Left renal pelvis (tissue), 4 donors: ENCODE measurements at places on chromosomes 4 and X. TPM values are rescaled to one million over a fixed set of nuclear protein-coding genes. Genes with fewer than 3 reads are reported as not detected.

GRCh38 chrX:119552508-119552907 is 12.7 kb downstream of the STEEP1 start:
- DNase-seq: no peak

Gene GPRASP1
- polyA plus RNA-seq: 14.5 TPM

- DNase-seq: no peak
These were observed 180.3 kb upstream of the PPARGC1A start for GRCh38 chr4:24070117-24070516.

- peak; percentile 3 for DNase-seq
These were observed 30.2 kb upstream of the NKX6-1 start for GRCh38 chr4:84529169-84529751.

- no peak for DNase-seq
These were observed 61.1 kb downstream of the PACRGL start for GRCh38 chr4:20761382-20761781.

Gene KLF3
- 68.4 TPM for polyA plus RNA-seq

DNA sequence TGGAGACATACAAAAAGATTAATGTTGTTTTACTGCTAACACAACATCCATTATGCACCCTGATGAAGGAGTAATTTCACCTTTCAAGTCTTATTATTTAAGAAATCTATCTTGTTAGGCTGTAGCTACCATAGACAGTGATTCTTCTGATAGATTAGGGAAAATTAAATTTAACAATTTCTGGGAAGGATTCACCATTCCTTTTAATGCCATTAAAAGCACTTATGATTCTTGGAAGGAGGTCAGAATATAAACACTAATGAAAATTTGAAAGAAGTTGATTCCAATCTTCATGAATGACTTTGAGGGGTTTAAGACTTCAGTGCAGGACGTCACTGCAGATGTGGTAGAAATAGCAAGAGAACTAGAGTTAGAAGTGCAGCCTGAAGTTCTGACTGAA is 69.8 kb downstream of the F11 start:
- DNase-seq: no peak

GRCh38 chr4:183554878-183555585 is 50.2 kb downstream of the ING2 start:
- no peak for DNase-seq

Gene SMARCA1
- polyA plus RNA-seq: 103 TPM

DNA sequence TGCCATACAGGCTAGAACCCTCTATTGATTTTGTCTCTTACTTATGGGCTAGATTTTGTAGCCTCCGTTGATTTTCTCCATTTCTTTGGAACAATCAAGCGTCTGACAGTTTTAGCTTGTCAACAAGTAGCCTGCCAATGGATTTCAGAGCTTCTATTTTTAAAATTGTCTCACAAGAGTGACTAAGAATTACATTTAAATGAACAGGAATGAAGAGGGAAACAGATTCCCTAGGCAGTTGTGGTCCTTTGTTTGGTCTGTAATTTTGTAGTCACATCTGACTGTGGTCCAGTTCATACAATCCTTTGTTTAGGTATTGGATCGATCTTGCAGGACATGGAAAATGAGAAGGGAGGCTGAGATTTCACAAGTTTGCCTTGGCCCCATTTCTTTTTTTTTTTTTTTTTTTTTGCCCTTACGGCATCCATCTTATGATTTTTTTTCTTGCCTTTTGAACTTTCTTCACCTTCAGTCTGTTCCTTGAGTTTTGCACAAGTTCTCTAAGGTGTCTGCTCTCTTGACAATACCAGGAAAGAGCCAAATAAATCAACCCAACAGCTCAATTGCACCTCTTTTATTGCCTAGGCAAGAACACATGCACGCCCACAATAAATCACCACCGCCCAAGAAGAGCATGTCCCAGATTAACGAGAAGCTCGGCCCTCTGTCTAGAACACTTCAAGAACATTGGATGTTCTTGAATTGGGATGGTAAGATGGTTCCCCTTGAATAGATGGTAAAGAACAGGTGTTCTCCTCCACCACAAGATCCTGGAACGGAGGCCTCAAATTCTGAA is 86.5 kb upstream of the EGFL6 start:
- DNase-seq: no peak

Gene USP17L26
- polyA plus RNA-seq: not detected

Gene S100G
- polyA plus RNA-seq: not detected

DNA sequence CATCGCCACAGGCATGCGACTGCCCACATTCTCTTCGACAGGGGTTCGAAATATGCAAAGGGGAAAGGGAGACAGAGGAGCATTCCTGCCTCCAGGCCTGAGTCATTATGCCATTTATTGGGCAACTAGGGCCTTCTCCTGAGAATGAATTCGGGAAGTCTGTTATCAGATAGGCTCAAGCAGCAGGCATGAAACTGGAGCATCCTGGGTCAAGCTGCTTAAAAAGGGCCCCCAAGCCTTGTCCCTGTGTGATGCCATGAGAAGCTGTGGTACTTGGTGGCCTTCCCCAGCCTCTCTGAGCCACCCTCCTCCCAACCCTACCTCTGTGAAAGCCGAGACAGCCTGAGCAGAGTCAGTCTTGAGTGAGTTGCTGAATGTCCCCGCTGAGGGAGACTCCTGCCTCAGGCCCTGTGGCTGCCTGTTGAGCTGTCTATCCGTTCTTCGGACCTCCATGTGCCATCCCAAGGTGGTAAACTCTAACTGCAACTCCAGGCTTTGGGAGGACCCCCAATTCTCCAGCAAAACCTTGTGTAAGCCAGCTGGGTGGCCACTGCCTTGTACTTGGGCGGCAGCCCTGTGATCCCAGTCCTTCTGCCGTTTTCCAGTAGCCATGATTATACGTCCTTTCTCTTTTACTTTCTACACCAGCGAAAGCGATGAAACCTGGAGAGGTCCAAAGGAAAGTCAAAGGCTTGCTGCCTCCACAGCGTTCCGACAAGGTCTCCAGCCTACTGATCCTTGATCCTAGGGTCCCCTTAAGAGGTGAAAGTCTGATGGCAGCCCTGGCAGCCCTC is 37.7 kb downstream of the NBDY start:
- DNase-seq: no peak

GRCh38 chr4:5387457-5387856 is 320.9 kb downstream of the EVC2 start:
- no peak for DNase-seq

DNA sequence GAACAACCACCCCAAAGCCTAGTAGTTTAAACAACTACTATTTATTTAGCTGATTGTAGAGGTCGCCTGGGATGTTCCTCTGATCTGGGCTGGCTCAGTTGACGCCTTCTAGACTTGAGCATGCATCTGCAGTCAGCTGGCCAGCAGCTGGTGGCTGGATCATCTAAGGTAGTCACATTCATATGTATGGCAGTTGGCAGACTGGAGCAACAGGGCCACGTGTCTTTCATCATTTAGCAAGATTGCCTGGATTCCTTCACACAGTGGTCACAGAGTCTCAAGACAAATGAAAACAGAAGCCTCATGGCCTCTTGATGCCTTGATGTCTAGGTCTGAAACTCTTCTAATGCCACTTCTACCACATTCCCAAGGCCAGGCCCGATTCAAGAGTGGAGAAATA is 220.6 kb upstream of the S100G start:
- no peak for DNase-seq

DNA sequence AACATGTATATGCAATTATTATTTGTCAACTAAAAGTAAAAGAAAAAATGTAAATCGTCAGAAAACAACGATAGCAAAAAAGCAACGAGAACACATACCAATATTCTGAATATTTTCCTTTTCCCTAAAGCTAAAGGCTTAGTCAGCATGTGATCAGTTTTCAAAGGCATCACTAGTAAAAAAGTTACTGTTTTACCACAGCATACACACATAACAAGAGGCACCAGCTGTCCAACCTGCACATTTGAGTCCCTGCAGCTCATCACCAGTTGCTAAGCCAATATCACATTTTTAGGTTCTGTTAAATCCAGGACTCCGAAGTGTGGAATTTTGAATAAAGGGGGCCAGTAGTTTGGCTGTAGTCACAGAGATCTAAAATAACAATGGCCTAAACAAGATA is 203.8 kb downstream of the ADGRA3 start:
- DNase-seq: no peak

DNA sequence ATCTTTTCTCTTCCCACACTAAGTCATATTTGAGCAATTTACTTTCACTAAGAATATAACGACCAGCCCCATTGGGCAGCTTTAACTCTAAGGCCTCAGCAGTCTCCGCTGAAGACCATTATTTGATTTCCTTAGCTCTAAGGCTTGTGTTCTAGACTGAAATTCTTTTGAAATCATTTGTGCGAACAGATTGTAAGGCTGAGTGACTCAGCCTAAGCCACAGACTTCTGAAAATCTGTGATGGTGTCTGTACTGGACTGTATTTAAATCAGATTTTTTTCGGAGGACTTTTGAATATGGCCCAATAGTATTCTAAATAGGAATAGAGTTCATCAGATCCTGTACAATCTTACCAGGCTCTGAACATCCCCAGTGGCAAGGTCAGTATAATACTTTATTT is 150.3 kb upstream of the TECRL start:
- DNase-seq: no peak

Gene ABCG2
- 5.3 TPM for polyA plus RNA-seq

- no peak for DNase-seq
These were observed 101.6 kb downstream of the TMEM47 start for GRCh38 chrX:34555481-34555880.

Gene NAP1L3
- 21.0 TPM for polyA plus RNA-seq

Gene PRDM8
- 1.8 TPM for polyA plus RNA-seq

Gene AKAP4
- 0.17 TPM for polyA plus RNA-seq

DNA sequence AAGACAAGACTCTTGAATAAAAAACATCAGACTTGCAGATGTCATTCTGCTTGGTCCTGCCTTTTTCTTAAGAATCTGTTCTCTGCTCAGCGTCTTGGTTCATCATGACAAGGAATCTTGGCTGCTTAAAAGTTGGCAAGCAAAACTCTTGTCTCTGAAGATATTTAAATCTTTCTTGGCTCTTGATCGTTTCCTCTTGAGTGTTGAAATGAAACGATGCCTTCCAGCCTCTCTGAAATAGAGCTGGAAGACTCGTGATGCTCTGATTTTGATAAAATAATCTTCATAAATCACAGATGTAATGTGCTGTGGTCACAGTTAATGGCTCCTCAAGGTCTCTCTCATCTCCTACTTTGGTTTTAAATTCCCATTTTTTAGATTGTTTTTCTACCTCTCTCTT is 39.9 kb upstream of the TMEM192 start:
- no peak for DNase-seq

Gene C4orf36
- polyA plus RNA-seq: 0.42 TPM

DNA sequence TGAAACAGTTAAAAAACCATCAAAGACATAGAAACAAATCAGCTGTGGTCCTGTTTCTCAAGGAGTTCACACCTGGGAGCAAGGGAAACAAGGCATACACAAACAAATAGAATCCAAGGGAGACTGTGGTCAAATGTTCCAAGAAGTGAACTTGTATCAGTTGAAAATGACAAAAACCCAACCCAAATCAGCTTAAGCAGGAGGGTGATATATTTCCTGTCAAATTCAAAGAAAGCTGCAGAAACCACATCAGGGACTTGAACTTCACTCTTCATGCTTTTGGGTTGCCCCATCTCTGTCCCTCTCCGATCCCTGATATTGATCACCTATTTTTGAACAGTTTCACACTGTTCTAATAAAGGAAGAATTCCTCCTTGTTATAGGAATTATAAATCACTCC is 148.6 kb upstream of the FMR1 start:
- DNase-seq: no peak

DNA sequence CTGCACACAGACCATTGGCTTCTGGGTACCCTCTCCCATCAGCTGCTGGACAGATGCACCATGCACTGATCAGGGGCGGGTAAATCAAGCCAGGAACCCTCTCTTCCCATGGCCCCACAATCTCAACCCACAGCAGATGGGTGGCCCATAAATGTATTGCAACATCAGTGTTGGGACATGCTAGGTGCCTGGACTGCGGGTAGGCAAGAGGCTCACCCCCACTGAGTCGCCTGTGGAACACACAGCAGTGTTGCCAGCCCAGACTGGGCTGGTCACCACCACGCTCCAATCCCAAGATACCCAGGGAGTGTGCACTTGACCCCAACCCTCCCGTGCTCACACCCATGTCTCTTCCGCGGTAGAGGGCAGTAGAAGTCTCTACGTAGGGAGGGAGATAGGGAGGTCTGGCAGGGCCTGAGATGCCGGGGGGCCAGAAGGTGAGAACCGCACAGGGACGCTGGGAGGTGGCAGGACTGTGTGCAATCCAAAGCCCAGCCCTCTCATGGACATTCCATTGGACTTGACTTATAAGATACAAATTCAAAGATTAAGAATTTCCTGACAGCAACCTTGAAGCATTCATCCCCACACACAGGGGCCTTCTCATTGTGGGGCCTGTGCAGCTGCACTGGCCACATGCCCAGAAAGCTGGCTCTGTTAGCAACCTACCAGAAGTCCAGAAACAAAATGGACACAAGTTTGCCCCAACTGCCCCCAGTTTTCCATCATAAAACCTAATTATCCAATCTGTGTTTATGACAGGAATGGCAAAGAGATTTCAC is 183.7 kb downstream of the NSUN7 start:
- DNase-seq: no peak

Gene MAP3K15
- polyA plus RNA-seq: 1.6 TPM

- no peak for DNase-seq
These were observed 23.9 kb downstream of the ADRA2C start for GRCh38 chr4:3790006-3790561.

DNA sequence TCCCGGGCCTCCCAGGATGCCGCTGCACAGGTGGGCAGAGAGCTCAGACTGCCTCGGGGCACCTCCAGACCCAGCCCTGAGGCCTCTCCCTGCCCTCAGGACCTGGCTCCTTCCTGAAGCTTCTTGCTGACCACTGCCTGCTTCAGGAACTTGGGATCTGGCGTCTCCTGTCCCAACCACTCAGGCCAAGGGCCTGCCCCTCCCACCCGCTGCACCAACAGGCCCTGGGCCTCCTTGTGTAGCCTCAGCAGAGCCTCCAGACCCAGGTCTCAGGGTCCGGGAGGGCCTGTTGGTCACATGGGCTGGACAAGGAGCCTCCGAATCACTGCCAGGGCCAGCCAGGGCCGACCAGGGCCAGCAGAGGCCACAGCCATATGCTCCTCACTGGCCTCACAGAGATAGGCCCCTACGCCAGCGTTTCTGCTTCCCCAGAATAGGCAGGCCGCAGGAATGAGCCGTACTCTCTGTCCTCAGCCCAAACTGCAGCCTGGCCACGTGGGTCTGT is 2.8 kb downstream of the MXD4 start:
- DNase-seq: no peak

DNA sequence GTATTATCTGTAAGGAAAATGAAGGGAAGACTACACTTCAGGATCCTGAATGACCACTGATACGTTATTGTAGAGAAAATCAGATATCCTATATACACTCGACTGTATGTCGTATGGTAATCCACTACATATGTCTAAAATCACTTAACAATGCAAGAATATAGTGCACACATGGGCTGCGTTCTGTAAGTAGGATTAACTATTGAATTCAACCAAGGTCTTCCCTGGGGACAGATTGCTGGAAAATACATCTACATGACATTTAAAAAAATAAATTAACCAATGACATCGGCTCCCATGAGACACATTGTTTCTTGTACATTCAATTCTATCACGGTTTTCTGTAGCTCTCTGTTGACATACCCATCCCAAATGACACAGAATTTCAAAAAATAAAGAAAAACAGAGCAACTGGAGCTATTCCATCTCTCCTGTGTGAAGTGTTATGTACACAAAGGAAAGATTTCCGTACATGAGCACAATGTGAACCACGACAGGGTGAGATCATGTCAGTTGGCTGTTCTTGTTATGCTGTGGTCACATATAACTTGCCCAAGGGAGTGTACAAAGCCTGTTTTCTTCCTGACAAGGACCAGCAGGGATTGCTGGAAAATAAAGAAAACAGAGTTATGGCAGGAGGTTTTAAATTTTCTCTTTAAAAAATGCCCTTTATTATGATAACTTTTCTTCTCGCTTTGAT is 6.1 kb downstream of the ENOX2 start:
- DNase-seq: no peak

- DNase-seq: no peak
These were observed 538.7 kb upstream of the SMIM31 start for GRCh38 chr4:164215113-164215741.
